ENCODE measurements at places on chromosomes 4 and X.

DNA sequence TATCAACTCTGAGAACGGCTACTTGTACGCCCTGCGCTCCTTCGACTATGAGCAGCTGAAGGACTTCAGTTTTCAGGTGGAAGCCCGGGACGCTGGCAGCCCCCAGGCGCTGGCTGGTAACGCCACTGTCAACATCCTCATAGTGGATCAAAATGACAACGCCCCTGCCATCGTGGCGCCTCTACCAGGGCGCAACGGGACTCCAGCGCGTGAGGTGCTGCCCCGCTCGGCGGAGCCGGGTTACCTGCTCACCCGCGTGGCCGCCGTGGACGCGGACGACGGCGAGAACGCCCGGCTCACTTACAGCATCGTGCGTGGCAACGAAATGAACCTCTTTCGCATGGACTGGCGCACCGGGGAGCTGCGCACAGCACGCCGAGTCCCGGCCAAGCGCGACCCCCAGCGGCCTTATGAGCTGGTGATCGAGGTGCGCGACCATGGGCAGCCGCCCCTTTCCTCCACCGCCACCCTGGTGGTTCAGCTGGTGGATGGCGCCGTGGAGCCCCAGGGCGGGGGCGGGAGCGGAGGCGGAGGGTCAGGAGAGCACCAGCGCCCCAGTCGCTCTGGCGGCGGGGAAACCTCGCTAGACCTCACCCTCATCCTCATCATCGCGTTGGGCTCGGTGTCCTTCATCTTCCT is 2.7 kb downstream of the PCDH10 start:
- no peak for DNase-seq

- DNase-seq, result no peak
These were observed 19.9 kb upstream of the IRAK1 start for GRCh38 chrX:154039577-154039976.

DNA sequence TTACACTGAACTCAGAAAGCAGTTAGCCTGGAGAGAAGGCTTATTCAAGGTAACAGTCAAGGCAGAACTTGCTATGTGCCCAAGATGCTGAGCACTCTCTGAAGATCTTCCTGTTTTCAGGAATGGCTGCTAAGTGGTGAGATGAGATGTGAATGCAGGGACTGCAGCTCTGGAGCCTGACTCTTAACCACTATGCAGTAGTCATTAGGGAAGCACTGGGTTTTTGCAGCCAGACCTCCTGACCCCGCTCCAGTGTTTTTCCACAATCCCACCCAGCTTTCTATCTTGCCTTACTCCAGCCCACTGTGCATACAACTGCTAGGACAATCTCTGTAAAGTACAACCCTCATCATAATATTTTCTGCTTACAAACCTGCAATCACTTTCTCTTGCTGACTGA is 95.2 kb upstream of the LNX1 start:
- no peak for DNase-seq

DNA sequence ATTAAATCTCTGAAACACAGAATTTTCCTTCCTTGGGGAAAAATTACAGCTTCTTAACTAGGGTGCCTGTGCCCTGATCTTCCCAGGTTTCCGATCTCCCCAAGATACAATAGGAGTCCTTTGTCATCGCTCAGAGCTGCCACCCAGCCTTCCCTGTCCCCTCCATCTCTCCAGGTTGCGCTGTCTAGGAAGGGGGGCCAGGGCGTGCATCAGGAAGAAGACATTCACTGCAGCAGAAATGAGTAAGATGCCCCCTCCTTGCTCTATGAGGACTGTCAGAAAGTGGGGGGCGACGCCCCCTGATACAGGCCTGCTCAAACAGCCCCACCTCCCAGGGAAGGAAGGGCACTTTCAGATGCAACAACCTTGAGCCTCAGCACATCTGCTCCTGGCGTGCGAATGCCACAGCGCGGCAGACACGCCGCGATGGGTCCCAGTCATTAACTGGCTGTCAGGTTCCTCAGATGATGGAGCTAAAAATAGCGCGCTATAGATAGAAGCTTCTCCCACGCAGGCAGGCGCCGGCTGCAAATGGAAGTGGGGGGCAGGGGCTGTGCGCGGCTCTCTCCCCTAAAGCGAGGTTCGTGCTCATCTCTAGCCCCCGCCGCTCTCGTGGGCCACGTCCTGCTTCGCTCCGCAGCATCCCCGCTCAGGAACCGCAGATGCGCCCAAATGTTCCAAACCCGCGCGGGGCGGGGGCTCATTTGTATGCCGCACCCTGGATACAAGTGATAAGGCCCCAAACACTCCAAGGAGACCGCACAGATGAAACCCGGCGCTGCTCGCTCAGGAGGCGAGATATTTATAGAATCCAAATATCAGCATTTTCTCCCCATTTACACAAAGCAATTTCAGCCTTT is 57.6 kb upstream of the LGI2 start:
- no peak for DNase-seq

GRCh38 chr4:110058677-110059076 is 139.7 kb downstream of the ELOVL6 start:
- DNase-seq, result no peak

- peak; percentile 6 for DNase-seq
These were observed 93.9 kb downstream of the NXF2B start for GRCh38 chrX:102345916-102346315.

DNA sequence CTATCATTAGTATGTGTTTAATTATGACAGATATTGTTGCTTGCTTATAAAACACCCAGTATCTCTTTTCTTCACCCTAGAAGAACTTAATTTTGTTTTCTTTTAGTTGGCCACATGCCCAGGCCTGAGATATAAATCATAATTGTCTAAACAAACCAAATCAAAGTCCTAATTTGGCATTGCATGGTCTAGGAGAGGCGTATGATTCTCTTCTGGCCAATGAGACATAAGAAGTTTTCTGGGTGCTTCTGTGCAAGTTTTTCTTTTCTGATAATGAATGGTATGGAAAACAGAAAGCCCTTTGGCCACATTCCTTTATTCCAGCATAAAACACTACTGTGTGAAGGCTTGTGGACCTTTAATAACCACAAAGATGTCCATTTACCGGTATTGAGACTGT is 192.9 kb upstream of the CTSO start:
- no peak for DNase-seq

DNA sequence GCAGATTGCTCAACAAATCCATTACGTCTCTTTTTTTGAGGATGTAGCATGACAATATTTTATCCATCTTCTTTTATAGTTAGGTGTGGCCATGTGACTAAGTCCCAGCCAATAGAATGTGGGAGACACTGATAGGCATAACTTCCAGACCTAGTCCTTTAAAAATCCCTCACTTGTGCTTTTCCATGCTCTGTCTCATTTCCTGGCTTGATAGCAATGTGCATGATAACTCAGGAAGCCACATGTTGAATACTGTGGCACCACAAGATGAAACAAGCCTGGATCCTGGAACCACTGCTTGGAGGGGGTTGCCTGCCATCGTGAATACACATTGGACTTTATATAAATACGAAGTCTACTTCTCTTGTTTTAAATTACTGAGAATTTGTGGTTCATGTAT is 184.0 kb upstream of the NEIL3 start:
- no peak for DNase-seq

- no peak for DNase-seq
These were observed 46.8 kb downstream of the EPHA5 start for GRCh38 chr4:65623506-65623905.

DNA sequence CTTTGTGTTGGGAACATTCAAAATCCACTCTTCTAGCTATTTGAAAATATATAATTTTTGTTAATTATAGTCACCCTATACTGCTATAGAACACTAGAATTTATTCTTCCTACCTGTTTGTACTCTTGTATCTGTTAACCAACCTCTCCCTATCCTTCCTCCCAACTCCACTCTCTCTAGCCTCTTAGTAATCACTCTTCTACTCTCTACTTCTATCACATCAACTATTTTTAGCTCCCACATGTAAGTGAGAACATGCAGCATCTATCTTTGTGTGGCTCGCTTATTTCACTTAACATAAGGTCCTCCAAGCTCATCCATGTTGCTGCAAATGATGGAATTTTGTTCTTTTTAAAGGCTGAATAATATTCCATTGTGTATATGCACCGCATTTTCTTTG is 537.3 kb downstream of the MID1IP1 start:
- no peak for DNase-seq

GRCh38 chr4:168631241-168632162 is 134.7 kb downstream of the PALLD start:
- no peak for DNase-seq

GRCh38 chr4:79584902-79585301 is 176.9 kb upstream of the GK2 start:
- no peak for DNase-seq

- DNase-seq, result no peak
These were observed 28.6 kb downstream of the RGS12 start for GRCh38 chr4:3321295-3321889.

DNA sequence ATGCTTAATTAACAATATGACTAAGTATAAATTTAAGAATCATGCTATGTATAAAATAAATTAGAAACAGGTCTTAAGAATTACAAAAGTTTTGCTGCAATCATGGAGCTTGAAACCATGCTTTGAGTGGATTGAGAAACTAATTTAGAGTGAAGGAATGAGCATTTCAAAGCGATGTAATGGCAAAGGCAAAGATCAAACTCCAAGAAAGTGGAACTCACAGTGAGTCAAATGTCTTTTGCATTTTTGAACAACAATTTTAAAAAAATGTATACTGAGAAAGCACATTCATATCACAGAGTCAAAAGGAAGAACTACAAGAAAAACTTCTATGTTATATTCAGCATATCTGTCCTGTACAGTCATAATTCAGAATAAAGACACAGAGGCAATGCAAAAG is 6.6 kb downstream of the GPRIN3 start:
- DNase-seq, result no peak

DNA sequence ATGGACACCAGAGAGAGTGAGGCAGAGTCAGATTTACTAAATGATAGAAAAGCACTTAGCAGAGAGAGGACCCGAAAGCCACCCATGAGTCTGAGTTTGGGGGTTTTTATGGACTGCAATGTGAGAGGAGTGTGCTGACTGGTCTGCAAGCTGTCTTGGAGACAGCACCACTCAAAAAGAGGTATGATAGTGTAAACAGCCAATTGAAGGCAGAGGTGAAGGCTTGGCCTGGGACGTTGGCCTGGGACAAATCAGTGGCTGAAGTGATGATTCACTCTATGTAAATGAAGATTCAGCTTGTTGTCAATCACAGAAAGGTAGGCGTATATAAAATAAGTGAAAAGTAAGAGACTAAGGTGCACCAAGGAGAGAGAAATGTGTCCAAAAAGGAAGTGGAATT is 217.6 kb upstream of the ZFP42 start:
- no peak for DNase-seq

GRCh38 chr4:92864096-92864495 is 560.3 kb downstream of the GRID2 start:
- DNase-seq, result no peak

DNA sequence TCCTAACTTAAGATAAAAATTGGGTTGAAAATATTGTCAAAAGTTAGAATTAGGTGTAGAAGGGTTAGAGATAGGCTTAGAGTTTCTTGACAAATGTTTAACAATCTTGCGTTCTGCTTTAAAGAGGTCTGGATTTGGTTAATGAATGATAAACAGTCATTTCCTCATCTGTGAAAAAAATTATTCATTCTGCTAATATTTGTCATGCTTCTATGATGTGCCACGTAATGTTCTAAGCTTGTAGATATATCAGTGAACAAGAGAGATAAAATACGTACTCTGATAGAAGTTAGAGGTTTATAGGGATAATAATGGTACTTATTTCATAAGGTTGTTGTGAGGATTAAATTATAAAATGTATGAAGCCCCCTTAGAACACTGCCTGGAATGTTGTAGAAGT is 443.0 kb upstream of the GALNT7 start:
- DNase-seq, result peak; percentile 1

- no peak for DNase-seq
These were observed 231.5 kb upstream of the AGTR2 start for GRCh38 chrX:115939070-115939469.

DNA sequence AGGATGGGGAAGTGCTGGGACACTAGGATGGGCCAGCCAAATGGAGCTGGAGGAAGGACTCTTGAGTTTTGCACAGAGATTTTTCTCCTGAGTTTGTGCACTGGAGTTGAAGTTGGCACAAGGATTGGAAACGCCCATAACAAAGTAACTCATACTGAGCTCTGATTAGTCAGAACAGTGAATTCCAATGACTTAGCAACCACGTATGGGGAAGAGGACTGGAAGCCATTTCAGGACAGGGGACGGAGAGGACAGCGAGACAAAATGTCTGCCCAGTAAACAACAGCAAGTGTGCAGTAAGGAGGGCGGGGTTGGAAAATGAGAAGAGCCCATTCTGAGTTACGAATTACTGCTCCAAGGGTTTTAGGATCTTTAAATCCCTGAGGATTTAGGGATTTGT is 5.9 kb downstream of the RIPPLY1 start:
- no peak for DNase-seq

GRCh38 chrX:19354625-19355024 is 10.9 kb downstream of the PDHA1 start:
- no peak for DNase-seq

DNA sequence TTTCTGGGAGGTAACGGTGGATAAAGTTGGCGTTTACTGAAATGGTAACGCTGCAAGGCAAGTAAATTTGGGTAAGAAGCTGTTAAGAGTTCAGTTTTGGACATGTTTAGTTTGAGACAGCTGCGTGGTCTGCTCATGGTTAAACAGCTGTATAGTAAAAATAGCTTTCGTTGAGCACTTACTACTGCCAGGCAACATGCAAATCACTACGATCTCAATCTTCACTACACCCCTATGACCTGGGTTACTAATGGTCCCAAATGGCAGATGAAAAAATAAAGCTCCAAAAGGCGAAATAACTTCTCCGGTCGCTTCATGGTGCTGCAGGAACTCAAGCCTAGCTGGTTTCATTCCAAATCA is 22.2 kb downstream of the FABP2 start:
- no peak for DNase-seq

- no peak for DNase-seq
These were observed 47.1 kb upstream of the SORBS2 start for GRCh38 chr4:185859111-185859510.

DNA sequence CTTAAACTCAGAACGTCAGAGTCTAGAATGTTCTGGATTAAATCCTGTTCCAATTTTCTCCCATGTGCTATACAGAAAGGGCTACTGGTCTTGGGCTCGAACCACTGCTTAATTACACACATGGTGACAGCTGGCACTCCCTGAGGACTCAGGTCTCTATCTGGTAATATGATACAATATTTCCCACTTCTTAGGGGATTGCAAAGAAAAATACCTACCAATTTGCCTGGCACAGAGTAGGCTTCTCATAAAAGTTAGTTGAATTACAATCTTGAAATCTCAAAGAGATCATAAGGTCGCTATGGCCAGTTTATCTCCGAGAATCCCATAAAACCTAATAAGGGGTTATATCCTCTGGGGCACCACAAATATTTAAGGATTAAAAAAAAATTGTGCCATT is 8.6 kb downstream of the GPM6B start:
- DNase-seq, result no peak

Data from HepG2 (cell line).